ENCODE measurements at places on chromosomes 5 and 9. TPM values are rescaled to one million over a fixed set of nuclear protein-coding genes. Genes with fewer than 3 reads are reported as not detected.

- no peak for DNase-seq
These were observed 212.8 kb downstream of the SLIT3 start for GRCh38 chr5:169088028-169088725.

DNA sequence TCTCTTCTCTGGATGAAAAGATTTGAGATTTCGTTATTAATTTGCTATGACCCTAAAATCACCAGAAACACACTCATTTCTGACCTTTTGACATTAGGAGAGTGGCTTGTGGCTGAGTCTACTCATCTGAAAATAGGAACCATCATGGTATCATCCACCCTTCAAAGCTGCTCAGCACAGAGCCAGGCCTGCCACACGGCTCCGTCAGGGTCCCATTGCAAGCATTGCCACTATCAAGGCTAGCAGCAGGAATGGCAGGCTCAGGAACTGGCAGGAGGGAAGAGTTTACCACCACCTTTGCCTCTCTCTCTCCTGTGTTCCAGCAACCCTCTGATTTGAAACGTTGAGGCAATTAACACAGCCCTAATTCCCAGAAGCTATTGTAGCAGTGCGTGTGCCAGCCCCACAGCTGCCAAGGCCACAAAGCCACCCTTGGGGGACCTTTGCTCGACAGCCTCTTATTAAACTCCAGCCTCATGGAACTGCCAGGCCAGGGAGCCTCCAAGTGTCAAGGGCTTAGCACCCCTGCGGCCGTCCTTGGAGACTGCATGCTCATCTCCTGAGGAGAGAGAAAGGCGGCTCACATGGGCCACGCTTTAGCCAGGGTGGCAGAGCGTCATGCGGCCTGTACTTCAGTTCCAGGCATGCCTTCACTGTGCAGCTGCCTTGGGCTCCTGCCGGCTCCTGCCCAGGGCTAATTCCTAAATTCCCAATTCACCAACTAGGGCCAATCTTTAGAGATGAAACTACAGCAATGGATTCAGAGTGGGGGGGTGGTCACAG, 145.9 kb downstream of the ROR2 start:
- no peak for DNase-seq

The UGCG gene
- 48.5 TPM for total RNA-seq

DNA sequence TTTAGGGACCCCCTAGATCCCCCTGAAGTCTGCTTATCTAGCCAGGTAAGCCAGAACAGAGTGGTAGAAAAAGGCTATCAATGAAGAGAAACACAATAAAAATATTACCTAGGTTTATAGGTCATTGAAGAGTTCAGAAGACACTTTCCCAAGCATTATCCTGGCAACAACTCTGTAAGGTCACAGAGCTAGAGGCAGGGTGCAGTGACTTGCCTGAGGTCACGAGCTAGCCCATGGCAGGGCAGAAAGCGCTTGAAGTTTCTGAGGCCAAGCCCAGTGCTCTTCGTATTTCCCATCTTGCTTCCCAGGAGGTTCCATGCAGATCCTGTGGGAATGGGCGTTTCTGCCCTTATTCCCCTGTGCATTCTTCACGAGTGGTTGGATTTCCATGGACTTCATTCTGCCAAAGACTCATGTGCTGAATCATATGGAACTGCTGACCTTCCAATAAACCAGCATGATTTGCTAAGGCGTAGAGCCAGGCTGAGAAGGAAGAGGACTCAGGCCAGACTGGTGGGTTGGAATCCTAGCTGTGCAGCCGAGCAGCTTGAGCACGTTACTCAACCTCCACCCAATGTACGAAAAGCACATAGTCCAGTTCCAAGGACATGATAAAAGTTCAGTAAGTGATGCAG, 22.1 kb downstream of the TRMO start:
- peak; percentile 72 for DNase-seq

DNA sequence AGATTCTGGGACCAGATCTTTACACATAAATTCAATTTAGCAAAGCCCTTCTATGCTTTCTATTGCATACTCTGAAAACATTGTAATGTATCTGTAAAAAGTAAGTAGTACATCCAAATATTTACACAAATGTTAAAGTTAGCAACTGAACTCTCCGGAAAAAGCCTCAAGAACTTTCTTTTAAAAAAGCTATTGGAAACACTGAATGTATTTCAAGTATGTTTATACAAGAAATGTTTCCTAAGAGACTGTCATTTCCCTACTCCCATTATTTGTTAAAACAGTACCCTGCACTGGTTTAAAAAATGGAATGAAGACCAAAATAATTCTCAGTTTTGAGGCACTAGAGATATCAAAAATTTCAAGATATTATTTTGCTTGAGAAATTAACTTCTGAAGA, 44.8 kb upstream of the TRIM36 start:
- DNase-seq: no peak

DNA sequence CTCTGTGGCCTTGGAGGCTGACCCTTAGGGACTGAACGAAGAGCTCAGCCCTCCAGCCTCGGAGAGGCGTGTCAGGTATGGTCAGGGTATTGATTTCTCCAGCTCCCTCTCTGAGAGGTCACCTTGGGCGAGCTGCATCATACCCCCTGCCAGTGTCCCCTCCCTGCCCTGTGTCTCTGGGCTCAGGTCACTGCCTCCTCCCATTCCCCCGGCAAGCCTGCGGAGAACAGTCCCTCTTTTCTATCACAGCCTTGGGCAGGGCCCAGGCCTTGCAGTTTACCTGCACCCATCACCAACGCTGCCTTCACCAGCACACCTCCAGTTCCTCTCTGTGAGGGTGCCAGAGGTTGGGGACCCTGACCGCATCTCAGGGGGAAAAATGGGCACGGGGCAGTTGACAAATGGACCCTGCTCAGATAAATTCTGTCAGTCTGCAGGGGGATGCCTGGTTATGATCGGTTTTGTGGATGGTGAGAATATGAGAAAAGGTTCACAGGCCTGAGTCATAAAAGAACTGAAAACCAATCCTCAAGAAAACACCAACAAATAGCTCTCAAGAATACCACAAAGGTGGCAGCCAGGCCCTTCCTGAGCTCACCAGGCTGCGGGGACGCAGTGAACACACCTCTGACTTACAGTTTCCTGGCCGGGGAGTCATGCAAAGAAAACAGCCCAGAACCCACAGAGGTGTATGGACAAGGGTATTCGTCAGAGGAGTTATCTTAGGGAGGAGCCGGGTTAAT, 24.7 kb upstream of the RXRA start:
- no peak for DNase-seq

The XRCC4 gene
- 23.5 TPM for total RNA-seq

The NIPAL4 gene
- total RNA-seq: not detected

The RARS1 gene
- total RNA-seq: 483 TPM

DNA sequence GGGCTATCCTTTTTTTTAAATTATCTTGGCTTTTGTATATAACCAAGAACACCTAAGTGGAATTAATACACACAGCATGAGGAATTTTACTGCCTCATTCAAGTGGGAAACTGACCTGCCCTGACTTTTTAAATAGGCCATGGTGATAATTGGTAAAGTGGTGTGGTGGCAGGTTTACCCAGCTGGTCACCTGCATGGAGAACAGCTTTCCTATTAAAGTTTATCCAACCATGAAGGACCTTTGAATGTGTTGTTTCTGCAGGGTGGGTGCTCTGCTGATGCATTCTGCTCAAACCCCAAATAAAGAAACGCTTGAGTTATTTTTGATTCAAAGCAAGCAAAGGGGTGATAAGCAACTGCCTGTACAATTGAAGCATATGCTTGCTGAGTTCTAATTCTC, 261.0 kb upstream of the GRIN3A start:
- no peak for DNase-seq

GRCh38 chr5:9399094-9399493, 146.8 kb downstream of the SEMA5A start:
- DNase-seq: no peak

DNA sequence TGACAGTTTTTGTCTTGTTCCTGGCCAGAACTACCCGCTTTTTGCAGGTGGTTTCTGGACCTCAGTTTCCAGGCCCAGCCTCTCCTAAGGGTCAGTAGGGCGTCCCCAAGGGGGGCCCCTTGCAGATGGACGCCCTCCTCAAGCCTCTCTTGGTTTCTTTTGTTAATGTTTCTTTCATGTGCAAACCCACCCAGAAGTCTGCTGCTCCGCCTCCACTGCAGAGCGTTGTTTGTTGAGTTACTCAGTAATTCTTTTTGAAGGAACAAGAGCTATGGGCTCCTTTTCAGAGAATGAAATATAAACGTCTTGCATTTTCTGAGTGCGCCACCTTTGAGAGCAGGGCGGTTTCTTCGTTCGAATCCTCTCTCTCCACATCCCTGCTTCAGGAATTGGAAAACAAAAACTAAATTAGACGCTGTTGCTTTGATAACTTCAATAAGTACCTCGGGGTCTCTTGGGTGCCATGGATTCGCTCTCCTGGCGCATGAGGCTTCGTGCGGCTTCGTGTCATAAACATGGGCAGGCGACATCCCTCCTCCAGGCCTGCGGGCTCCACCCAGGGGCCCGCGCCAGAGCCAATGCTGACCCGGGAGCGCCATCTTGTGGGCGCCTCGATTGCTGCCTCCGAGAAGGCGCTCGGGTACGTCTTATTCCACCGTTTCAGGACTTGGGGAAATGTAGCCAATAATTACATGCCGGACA, 38.3 kb upstream of the CKMT2 start:
- DNase-seq: peak; percentile 72

DNA sequence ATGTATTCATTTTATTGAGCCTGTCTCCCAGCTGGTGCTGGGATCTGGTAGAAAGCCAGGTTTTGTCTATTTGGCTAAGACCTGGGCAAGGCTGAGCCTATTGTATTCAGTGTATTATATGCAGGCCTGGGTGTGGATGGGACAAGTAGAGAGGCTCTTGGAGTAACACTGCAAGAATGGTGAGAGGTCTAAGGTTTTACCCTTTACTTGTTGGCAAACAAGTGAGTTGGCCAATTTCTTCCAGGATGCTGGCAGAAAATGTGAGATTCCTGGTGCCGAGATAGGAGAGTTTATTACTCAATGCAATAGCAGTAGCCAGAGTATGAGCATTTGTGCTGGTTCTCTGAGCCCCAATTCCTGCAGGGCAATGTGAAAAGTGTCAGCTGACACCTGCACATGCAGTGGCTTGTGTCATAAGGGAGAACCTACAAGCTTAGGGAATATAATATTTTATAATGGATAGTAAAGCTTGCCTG, 141.7 kb upstream of the PRLR start:
- peak; percentile 24 for DNase-seq

Measured in MG63 (cell line).